NCI-H1436 (cell line): ENCODE measurements at places on chromosomes 4 and X.

DNA sequence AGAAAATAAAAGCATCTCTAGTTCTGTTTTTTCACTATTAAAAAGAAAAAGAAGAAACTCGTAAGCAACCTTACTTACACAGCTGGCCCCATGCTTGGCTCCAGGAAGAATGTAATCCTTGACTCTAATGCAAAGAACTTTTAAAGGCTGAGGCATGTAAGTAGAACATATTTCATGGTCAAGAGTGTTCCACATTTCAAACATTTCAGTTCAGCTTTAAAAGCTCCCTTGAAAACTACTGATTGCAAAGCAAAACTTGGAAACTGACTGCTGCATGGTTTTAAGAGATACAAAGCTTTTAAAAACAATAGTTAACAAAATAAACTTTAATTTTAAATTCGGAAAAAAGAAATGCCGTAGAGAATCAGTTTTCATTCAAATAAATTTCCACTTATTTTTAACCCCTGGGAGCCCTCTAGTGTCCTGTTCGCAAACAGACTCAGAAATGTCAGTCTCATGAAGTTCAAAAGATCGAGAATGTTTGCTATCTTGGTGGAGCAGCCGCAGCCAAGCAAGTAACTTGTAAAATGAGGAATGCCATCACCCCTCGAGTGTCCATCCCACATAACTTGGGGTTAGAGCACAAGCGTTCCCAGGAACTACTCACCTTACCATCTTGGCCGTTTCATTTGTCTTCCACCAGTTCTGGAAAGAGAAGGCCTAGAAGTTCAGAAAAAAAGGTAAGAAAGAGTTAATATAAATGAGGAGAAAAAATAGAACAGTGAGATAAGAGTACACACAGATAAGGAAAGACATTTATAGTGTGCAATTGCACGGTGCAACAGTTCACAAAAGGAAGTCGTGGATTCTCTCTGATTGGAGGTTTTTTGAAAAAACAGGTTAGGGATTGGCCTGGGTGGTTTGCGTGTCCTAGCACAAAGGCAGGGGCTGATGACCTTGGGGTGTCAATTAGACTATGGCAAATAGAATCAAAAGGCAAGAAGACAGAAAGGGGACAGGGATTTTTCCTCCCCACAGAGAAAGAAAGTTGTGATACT, at the start of gene GASK1B:
TSS of gene GASK1B (minus strand) at position 765 of the 998 bp plus-strand sequence. CDS start 1,650 bp downstream, outside the sequence.
- no peak for DNase-seq

- no peak for DNase-seq
Observed at GRCh38 chr4:113561092-113561491, 200.4 kb downstream of the CAMK2D start.

GRCh38 chr4:8907596-8908205, 36.1 kb upstream of the HMX1 start:
- no peak for DNase-seq

GRCh38 chr4:139660568-139661043, 5.0 kb upstream of the MGST2 start:
- no peak for DNase-seq

GRCh38 chr4:122602277-122603142, 18.4 kb downstream of the IL21 start:
- DNase-seq = no peak

DNA sequence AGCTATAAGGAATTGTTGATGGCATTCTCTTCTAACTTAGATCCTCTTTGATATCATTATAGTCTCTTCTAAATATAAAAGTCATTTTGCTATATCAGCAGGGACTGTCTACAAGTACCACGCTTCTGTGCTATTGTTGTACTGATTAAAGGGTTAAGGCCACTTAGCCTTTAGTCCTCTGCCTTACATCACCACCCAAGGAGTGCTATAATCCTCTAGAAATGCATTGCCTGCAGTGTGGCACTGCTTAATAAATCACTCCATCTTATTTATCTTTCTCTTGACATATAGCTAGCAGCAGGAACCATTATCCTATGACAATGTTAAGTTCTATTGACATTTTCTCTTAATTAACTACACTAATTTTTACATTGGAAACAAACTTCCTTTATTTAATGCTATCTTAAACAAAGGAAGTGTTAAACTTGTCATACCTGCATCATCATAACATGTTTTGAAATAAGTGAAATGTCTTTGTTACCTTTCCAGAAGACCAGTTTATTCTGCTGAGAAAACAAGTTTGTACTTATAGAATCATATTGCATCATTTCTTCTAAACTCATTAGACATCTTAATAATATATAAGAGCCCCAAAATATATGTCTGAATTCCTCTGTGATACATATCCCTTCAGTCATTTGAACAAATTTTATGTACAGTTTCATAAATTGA, 360.9 kb upstream of the ATOH1 start:
- DNase-seq = no peak

DNA sequence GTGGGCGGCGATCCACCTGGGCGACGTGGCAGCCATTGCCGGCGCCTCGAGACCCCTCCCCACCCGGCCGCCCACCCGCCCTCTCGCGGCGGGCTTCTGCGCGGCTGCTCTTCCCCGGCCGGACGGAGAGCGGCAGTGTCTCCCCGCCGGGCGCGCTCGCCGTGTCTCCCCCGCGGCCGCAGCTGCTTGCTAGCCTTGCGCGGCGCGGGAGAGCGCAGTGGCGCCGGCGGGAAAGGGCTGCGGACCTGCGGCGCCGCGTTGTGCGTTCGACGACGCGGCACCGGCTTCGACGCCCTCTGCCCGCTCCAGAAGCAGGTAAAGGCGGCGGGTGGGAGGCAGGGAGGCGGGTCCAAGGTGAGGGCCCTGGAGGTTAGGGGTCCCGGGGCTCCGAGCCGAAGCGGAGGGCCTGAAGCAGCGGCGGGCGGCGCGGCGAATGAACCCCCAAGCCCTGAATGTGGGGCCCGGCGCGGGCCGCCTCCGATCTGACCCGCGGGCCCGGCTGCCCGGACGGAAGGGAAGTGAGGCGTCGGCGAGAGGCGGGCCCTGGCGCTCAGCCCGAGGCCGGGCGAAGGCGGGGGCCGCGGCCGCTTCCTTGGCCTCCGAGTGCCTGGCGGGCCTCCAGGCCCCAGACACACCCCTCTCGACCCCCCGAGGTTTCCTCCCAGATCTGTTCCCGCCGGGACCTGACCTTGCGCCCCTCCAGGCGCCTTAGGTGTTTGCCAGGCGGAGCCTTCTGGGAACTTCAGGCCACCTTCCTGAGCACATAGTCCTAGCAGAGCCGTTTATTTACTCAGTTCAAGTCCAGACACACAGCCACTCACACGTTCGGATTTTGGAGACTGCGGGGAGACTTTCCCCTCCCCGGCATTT, at the start of gene N4BP2:
TSS of gene N4BP2 (plus strand) at position 135 of the 870 bp plus-strand sequence. CDS start 40,491 bp downstream, outside the sequence.
- DNase-seq = peak; percentile 87

DNA sequence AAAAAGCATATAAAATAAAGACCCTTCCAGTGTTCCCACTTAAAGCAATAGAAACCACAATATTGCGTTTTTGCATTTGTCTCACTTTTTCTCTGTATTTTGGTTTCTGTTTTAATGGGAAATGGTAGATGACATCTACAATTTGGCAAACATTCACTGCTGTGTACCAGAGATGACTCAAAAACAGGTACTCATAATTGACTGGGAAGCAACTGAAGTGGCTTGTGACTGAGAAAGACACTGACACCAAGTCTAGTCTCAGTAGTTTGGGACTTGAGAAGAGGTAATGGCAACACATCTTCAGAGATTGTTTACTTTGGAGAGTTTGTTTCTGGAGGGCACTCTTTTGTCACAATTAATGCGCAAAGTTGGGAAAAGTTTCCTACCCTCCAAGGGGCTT, 42.0 kb downstream of the AREG start:
- DNase-seq = no peak

DNA sequence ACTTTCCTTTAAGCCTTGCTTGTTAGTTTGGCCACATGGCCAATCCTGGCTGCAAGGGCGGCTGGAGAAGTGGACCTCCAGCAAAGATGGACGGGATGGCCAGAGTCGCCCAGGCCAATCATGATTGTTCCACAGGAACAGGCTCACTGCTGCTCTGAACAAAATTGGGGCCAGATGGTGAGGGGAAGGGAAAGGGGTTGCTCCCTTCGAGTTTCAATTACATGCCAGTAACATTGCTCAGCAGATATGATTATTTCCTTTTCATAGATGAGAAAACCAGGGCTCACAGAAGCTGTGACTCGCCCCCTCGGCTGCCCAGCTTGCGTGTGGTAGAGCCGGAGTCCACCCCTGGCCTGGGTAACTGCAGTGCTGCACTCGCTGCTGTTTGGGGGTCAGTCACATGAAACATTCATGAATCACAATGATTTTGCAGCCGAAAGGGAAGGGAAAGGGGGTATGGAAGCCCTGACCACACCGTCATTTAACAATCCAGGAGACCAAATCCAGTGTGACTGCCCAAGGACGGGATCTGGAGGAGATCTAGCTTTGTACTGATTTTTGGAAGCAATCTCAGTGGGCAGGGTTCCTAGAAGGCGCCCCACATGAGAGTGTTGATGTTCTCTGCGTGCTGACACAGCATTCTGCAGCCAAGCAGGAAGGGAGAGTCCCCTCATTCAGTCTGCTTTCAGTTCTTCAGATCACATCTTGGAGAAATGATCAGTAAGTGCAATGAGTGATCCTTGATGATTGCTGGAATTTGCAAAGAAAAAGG, 77.3 kb upstream of the MSX1 start:
- DNase-seq = no peak

DNA sequence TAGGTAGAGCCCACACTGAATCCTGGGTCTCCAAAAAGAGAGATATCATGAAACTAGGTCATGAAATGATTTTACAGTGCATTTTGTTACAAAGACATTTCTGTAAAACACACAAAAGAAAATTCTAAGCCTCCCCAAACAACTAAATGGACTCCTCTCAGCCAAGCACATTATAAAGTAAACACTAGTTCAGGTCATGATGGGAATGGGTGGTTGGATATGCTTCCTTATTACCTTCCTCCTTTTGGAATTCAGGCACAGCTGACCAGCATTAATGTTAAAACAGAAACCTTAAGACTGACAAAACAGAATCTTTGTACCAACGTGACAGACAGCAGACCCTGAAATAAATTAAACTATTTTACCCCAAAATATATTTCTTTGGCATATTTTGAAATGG, 87.9 kb upstream of the NPY2R start:
- no peak for DNase-seq
